ENCODE measurements at places on chromosomes 2 and 18.

GRCh38 chr2:105518897-105519296 is 120.0 kb upstream of the FHL2 start:
- DNase-seq: no peak

DNA sequence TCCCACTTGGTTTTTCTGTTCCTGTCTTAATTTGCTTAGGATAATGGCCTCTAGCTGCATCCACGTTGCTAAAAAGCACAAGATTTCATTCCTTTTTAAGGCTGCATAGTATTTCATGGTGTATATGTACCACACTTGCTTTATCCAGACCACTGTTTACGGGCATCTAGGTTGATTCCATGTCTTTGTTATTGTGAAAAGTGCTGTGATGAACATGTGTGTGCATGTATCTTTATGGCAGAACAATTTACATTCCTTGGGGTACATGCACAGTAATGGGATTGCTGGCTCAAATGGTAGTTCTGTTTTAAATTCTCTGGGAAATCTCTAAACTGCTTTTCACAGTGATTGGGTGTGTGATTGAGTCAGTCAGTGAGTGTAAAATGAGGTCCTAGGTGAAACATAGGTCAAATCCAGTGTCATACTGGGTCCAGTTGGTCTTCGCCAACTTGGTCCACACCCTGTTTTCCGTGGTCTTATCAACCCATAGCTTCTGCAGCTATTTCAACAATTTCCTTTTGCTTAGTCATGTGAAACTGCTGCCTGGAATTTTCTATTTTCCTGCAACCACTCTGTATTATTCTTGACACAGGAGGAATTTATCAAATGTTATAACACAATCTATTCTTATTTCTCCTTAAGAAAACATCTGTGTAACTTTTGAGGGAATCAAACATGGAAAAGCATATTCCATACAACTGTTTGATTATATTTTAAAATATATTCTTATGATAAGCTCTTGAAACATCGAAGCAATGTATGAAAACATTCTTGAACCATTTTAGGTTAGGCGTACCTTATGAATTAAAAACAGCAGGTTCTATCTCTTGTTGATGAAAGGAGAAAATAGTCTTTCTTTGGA is 82.9 kb downstream of the ADCYAP1 start:
- no peak for DNase-seq

GRCh38 chr2:240584486-240585031 is 2.0 kb upstream of the CAPN10 start:
- DNase-seq: peak; percentile 98

GRCh38 chr2:190574169-190574568 is 39.6 kb upstream of the NEMP2 start:
- DNase-seq: no peak

- no peak for DNase-seq
These were observed 684.4 kb upstream of the SYT4 start for GRCh38 chr18:43961722-43962121.

GRCh38 chr18:3857544-3857943 is 407.6 kb downstream of the TGIF1 start:
- DNase-seq: no peak

- DNase-seq: no peak
These were observed 12.4 kb downstream of the CNNM4 start for GRCh38 chr2:96772903-96773671.

DNA sequence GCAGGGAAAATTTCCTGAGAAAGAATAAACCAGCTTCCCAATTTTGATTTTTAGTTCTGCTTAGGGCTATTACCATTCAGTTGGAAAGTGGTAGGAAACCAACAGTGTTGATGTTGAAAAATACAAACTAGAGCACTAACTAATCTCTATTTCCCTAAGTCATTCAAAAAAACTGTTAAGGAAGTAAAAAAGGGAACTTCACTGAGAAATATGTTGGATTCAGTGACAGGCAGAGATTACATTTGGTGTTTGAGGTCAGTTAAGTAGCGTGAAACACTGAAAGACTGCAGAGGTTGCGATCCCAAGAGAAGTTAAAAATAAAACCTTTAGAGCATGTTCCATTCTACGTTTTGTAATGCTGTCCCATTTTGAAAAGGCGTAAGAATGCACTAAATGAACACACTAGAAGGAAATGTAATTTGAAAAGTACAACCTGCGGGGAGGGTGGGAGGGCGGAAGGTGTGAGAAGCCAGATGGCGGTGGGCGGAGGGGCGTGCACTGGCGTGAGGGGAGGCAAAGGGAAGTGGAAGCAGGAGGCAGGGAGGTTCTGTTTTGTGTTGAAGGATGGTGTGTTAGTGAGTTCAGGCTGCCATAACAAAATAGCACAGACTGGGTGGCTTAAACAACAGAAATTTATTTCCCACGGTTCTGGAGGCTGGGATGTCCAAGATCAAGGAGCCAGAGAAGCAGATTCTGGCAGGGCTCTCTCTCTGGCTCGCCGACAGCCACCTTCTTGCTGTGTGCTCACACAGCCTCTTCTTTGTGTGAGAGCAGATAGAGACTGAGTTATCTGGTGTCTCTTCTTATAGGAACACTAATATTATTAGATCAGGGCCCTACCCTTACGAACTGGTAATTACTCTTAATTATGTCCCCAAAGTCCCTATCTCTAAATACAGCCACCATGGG is 94.3 kb upstream of the KCTD1 start:
- peak; percentile 73 for DNase-seq

DNA sequence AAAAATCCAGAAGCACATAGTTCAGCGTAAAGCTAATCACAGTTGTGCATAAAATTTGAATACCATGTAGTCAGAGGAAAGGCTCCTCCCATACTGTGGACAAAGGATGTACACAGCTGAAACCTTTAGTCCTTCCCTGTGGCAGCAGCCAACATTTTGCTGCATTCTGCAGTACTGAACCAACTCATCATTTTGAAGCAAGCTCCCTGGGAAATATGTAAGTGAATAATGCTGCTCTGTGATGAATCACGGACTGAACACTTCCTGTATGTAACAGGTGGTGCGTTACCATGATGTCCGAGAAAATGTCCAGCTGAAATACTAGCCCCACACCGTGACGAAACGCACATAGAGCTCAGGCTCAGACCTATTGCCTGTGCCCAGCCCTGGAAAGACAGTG is 421.1 kb upstream of the RAB12 start:
- DNase-seq: no peak

GRCh38 chr18:62585274-62586150 is 62.7 kb downstream of the ZCCHC2 start:
- DNase-seq: no peak

DNA sequence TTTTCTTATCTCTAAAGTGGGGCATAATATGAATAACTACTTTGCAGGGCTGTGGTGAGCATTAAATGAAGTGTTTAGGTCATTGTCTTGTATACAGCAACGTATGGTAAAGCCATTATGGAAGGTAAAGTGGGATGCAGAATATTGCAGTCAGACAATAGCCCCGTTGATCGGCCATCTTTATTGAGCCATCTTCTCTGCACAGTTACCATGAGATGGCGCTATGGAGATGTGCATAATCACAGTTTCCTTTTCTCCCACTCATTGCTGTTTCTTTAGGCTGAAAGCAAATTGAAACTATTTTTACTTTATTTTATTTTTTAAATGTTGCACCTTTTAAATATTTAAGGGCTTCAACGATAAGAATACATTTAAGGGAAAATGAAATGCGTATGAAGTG is 108.9 kb downstream of the THSD7B start:
- peak; percentile 18 for DNase-seq

DNA sequence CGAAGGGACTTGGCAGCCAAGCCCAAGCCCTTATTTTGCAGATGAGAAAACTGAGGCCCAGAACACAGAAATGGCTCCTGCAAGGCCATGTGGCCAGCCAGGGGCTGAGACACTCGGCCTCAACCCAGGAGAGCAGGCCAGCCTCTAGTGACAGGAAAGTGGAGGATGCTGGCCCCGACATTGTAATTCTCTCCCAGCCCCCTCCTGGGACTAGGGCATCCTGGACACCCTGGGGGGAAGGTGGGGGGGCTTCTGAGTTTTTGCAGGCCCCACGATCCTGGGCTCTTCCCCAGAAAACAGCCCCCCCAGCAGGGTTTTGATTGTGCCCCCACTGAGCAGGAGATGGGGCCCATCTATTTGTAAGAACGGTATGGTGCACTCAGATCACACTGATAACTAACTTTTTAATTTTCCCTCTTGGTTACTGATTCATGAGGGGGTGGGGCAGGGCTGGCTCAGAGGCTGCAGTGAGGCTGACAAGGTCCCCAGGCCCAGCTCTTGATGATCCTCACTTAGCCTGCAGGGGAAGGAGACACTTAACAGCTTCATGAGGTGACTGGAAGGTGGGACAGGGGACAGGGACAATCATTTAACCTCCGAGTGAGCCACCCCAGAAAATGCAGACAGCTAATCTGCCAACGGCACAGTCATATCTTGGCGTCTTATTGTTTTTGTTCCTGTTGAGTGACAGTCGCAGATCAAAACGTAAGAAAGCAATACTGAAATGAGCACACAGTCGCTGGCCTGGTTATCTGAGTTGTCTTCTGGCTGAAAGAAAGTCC is 18.9 kb downstream of the SMAD7 start:
- DNase-seq: no peak

- DNase-seq: peak; percentile 49
These were observed 727 bp downstream of the FBXO11 start for GRCh38 chr2:47905386-47906156.

- no peak for DNase-seq
These were observed 599.0 kb downstream of the NUP35 start for GRCh38 chr2:183723278-183723677.

DNA sequence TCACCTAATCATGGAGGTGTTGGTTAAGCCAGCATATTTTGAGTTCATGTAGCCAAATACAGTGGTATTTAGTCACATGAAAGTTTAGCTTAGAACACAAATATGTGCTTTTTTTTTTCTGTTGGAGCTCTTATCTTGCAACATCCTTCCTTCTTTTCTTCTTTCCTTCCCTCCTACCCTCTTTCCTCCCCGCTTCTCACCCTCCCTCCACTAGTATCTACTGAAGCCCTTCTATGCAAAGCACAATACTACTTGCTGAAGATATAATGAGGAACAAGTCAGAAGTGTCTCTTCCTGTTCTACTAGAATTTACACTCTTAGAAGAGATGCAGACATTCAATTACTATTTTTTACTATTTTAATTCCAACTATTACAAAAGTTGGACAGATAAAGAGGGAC is 105.0 kb upstream of the ITGA4 start:
- DNase-seq: peak; percentile 69

- DNase-seq: no peak
These were observed 158.2 kb upstream of the CRIM1 start for GRCh38 chr2:36197181-36197971.

DNA sequence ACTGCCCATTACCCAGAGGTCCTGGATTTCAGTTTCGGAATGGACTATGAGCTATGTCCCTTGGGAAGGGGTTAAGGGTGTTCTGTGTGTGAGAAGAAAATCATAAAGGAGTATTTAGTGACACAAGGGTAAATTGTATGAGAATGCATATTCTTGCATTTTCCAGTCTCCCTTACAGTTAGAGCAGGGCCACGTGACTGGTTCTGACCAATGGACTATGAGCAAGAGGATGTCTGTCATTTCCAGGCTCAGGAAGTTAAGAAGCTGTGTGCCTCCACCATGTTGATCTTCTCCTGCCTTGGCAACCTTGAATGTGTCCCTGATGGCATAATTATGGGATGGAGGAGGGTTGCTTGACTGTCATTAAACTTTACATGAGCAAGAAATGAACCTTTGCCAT is 94.9 kb downstream of the DHRS9 start:
- no peak for DNase-seq

GRCh38 chr18:14912967-14913366 is 165.0 kb downstream of the ANKRD30B start:
- no peak for DNase-seq

GRCh38 chr2:29105375-29105774 is 9.8 kb upstream of the CLIP4 start:
- no peak for DNase-seq

DNA sequence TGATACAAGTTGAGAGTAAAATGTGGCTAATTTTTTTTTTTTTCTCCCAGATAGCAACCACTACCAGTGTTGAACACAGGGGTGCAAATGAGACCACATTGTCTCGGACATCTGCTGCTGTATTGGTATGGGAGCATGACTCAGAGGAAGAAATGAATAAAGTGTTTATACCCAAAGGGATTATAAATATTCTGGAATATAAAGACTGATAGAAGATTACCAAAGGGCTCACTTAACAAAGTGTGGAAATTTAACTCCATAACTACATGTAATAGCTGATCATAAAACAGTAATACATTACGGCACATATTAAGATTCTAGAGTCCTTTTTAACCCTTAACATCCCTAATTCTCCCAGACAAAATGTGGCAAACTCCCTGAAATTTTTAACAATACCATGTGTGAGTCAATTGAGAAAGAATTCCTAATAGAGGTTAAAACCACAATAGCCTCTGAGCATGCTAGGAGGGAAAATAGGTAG is 1023.0 kb upstream of the ACVR2A start:
- DNase-seq: no peak

GRCh38 chr18:22260208-22260820 is 90.9 kb downstream of the GATA6 start:
- no peak for DNase-seq

DNA sequence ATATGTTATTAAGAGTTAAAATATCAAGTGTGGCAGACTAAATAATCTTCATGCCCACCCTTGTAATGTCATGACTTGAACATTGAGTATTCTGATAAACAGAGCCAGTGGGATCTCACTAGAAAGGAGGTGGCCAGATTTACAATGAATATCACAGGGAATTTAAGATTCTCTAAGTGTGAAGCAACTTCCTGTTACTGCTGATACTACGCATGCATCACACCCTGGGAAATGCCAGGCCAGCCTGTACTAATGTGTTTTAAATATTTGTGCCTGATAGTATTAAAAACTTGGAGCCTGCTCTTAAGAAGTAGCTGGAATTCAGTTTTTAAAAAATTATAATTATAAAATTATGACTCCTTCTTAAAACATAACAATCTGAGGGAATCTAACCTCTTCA is 148.3 kb downstream of the LAMA3 start:
- no peak for DNase-seq

GRCh38 chr18:35076135-35076924 is 35.1 kb downstream of the MAPRE2 start:
- DNase-seq: no peak

GRCh38 chr2:222319586-222320435 is 21.0 kb upstream of the PAX3 start:
- peak; percentile 56 for DNase-seq

- no peak for DNase-seq
These were observed 80.1 kb downstream of the XDH start for GRCh38 chr2:31334311-31335026.
